Chondrocyte (in vitro differentiated cells): ENCODE measurements at places on chromosomes 2 and 18.

GRCh38 chr2:84678214-84678613 lies 161.9 kb downstream of the DNAH6 start:
- H3K4me1 ChIP-seq: no peaks in the 10 kb centered on the region
- H3K4me3 ChIP-seq: no peak overlapping the region
- no peak overlapping the region for H3K27ac ChIP-seq
- no peaks in the 10 kb centered on the region for H3K36me3 ChIP-seq
- no peak for DNase-seq

DNA sequence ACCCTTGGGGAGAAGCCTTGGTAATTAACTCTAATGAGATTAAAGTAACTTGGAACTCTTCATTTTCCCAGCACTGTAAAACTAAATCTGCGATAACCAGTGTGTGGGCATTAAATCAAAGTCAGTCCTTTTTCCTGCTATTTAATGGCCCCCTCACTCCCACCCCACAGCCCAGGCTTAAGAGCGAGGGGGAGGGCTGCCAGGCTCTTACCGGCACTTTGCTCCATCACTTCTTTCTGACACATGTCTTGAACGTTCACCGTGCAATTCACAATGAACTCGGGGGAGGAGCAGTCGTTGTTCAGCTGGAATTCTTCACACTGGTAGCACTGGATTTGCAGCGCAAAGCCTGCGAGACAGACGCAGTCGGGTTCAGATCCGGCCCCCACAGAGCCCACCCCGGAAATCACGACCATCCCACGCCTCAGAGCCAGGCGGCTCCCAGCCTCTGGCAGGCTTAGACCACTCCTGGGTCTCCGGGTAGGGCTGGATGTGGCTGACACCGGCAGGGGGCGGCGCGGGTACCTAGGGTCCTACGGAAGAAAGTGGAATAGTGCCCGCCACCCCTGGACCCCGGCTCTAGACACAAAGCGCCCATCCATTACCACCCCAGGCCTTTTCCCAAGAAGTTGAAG lies 1.7 kb downstream of the LYPD1 start:
- no peak for DNase-seq
- no peak overlapping the region for H3K27ac ChIP-seq
- H3K27me3 ChIP-seq: peaks cover 26% of the 10 kb centered on the region
- H3K4me1 ChIP-seq: peaks cover 26% of the 10 kb centered on the region

DNA sequence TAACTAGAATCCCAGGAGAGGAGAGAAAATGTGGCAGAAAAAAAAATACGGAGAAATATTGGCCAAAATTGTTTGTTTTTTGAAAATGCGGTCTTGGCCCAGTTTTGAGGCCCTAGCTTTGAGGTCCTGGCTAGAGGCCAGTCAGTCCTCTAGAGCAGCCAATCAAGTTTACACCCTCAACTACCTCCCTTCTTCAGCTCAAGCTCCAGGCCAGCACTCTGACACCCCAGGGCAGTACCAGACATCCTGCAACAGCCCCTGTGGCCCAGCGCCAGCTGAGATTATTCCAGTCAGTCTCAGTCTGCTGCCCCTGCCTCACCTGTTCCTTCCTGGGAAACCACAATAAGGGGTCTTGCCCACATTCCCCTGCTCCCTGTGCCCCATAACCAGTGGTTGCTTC lies 107.7 kb downstream of the UGGT1 start:
- no peaks in the 10 kb centered on the region for H3K27me3 ChIP-seq
- no peaks in the 10 kb centered on the region for H3K36me3 ChIP-seq
- H3K4me1 ChIP-seq: peaks cover 7% of the 10 kb centered on the region
- H3K4me3 ChIP-seq: no peak overlapping the region
- H3K27ac ChIP-seq: no peak overlapping the region
- no peak for DNase-seq

DNA sequence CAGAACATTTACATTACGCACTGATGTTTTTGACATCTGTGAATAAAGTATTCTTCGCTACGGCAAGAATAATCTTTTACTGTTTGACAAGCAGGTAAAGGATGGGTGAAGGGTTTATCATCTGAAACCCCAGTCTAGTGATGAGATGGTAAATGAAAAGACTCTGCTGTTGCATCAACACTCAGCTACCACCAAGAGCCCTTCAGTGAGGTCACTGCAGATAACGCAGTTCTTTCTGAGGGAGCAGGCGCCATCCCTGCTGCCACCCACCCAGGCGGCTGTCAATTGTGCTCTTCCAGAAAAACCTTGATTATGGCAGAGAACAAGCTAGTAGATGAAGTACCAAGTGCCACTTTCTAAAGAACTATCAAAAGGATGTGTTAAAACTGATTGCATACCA lies 58.7 kb downstream of the ABCG8 start:
- DNase-seq: no peak
- peaks cover 19% of the 10 kb centered on the region for H3K36me3 ChIP-seq
- H3K27me3 ChIP-seq: no peaks in the 10 kb centered on the region
- peaks cover 20% of the 10 kb centered on the region for H3K4me1 ChIP-seq
- H3K27ac ChIP-seq: no peak overlapping the region

DNA sequence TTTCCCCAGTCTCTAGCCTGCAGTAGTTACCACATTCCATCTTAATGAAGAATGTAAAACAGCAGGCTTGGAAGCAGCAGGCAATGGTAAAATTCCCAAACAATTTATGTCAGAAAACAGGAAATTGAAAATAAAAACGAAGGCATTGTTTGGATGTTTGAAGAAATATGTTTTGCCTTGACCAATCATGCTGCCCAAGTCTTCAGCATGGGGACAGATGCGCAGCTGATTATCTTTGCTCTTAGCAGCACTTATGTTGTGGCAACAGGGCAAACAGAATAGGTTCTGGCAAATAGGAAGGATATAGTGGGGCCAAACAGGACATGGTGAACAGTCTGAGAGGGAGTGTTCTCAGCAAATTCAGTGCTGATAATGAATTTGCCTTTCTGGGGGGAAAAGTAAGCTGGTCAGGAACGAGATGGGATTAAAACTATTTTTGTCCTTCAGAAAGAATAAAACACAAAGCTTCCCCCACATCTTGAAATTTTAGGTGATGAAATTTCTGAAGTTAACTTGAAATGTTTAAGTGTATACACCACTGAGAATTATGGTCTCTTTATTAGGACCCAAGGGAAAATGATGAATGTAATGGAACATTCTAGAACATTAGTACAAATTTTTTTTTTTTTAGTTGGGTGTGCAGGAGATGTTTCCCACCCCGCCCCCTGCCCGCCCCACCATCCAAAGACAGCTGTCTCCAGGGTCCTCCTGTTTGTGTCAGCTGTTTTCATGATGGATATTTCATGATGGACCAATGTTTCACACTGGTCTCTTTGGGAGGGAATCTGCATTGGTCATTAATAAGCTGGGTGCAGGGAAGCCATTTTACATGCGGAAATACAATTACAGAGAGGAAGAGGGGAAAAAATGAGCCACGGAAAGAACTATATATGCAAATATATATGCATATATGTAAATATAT lies 239.5 kb upstream of the REV1 start:
- no peak for DNase-seq
- H3K4me1 ChIP-seq: peaks cover 25% of the 10 kb centered on the region
- H3K36me3 ChIP-seq: no peaks in the 10 kb centered on the region
